Stimulated activated CD8-positive, alpha-beta memory T cell treated with anti-CD3 and anti-CD28 coated beads, Interleukin-15, amount 100 ng/mL, for 24 hours (primary cell): ENCODE measurements at places on chromosomes 2 and 18.

GRCh38 chr2:101179982-101180381 lies 28.8 kb upstream of the TBC1D8 start:
- no peak for DNase-seq

DNA sequence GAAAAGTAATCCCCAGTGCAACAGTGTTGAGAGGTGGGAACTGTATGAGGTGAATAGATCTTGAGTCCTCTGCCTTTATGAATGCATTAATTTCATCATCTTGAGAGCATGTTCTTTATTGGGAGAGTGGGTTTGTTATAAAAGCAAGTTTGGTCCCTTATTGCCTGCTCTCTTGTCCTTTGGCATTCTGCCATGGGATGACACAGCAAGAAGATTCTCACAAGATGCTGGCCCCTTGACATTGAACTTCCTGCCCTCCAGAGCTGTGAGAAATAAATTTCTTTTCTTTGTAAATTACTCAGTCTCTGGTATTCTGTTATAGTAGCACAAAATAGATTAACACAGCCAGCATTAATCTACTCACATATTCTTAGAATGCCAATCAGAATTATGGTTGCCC lies 108.6 kb downstream of the EHBP1 start:
- DNase-seq, result no peak

DNA sequence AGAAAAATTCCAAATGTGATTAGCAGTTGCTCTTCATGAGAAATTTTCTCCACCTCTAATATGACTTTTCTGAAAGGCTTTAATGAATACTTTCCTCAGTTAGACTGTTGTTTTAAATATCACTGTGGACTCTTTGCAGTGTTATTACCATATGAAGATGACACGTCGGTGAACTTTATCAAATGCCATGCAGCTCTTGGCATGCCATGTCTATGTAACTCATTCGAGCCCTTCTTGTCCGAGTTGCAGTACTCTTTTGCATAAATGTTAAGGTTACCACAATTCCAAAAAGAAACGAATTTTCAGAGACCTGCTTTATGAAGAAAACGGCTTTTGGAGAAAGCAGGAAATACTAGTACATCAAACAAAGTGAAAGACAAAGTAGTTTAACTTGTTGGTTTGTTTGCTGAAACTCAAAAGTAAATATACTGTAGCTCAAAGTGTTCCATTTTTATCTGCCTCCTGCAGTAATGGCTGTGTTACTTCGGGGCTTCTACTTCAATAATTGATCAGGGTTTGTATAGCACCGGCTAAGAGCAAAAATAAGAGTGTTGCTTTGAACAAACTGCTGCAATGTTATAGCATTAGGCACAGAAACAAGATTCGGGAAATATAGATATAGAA lies 204.1 kb downstream of the ARHGAP15 start:
- no peak for DNase-seq

DNA sequence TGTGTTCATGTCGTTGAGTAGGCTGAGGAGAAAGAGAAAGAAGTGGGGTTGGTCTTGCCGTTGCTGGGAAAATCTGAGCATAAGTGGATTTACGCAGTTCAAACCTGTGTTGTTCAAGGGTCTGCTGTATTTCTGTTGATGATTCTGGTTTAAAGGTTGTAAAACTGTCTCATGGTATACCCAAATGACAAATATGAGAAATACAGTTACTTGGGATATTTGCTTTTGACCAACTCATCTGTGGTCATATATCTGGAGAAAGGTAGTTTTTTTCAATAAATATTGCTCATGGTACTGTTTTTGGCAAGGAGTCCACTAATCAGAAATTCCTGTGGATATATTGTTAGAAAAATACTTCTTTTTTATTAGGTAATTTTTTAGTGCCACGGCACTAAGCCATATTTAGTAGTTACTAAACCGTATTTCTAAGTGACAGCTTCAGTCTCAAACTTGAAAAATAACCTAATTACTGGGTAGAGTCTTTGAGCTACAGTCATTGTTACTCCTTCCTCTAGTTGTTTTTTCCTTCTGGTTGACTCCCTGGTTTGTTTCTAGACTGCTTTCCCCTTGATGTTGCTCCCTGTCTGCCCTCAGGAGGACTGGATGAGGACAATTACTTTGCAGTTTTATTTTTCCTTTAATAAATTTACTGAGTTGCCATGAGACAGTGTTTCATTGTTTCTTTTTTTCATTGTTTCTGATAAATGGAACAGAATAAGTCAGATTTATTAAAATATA lies 31.5 kb downstream of the MOB4 start:
- no peak for DNase-seq

- no peak for DNase-seq
Observed at GRCh38 chr2:42249887-42250286, 80.7 kb downstream of the EML4 start.

- DNase-seq, result no peak
Observed at GRCh38 chr18:59383851-59384250, 24.8 kb upstream of the LMAN1 start.

GRCh38 chr2:58918141-58918540 lies 677.0 kb upstream of the FANCL start:
- DNase-seq, result no peak

- DNase-seq, result no peak
Observed at GRCh38 chr18:64037812-64038414, 68.0 kb downstream of the SERPINB8 start.

GRCh38 chr2:205785507-205786260 lies 103.4 kb downstream of the NRP2 start:
- DNase-seq, result no peak

DNA sequence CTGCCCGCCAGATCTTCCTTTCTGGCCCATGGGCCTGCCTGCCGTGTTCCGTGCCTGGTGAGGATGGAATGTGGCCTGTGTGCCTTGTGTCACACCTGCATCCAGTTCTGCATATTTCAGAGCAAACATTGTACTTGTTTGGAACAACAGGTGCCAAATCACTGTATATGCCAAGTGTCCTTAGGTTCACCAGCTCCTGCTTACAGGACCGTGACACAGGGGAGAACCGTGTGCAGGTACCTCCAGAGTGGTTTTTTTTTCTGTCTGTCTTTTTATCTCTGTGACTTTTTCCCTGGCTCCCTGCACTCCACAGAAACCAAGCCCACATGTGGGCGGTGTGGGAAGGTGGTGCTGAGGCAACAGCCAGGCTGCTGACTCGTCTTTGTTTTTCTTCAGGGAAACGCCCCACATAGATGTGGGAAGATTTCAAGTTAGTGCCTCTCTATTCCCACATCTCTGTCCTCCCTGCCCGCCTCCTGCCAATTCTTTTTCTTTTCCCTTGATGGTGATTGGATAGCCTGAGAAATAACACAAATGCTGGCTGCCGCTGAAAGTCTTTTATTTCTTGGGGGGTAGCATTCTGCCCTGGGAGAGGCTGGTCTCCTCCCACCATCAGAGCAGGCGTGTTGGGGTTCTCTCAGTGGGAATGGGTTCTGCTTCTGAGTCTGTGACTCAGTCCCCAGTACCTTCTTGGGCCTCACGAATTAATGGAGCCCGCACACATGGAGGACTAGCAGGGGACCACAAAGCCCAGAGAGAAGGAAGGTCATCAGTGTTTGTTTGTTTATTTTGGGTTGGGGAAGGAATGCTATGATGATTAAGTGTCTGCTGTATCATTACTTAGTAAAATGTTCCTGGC lies 21.4 kb downstream of the GRHL1 start:
- no peak for DNase-seq

DNA sequence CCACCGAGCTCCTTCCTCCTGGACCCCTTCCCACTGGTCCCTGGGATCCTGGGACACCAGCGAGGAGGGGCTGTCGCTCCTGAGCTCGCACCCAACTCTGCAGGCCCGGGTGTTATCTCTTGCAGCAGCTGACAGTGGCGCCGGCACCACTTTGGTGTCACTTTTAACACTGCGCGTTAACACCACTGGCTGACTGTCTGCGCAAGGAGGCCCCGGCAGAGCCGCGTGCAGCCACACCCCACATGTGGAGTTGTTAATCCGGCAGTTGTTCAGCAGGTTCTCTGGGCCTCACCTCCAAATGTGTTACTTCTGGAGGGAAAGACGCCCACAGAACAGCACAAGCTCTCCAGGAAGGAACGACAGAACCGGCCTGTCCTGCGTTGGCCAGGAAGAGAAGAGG lies 155.0 kb upstream of the GLI2 start:
- DNase-seq, result no peak

- DNase-seq, result no peak
Observed at GRCh38 chr2:238560234-238560633, 133.5 kb downstream of the ASB1 start.

DNA sequence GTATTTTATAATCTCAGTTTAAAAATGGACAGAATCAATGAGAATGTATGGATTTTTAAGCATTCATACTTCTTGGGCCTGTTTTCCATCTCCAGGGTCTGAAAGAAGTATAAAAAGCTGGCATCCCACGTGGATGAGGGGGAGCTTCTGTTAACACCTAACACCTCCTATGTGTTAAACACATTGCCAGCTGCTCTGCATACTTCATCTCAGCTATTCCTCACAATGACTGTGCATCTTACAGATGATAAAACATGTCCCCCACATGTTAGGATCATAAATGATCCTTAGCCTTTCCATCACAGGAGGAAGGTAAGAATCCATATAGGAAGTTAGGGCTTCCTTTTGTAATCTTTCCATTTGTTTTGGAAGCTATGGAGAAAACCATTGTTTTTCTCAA lies 239.1 kb downstream of the AGPS start:
- DNase-seq, result no peak

- no peak for DNase-seq
Observed at GRCh38 chr2:209209943-209210342, 213.9 kb upstream of the MAP2 start.

GRCh38 chr2:240431661-240432424 lies 3.6 kb upstream of the GPC1 start:
- no peak for DNase-seq

DNA sequence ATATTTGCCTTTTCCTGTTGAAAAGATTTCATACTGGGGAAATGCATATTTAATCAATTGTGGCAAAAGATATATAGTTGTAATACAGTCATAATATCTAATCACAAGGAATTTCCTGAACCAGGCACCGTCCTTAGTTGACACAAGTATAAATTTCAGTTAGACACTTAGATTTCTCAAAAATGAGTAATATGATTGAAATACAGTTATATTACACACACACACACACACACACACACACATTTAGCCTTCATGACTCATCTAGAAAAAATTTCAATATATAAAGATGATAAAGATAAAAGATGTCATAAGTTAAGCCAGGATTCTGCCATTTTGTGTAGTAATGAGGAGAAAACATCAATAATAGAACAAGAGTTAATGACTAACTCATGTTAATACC lies 258.4 kb upstream of the ZNF804A start:
- DNase-seq, result no peak

DNA sequence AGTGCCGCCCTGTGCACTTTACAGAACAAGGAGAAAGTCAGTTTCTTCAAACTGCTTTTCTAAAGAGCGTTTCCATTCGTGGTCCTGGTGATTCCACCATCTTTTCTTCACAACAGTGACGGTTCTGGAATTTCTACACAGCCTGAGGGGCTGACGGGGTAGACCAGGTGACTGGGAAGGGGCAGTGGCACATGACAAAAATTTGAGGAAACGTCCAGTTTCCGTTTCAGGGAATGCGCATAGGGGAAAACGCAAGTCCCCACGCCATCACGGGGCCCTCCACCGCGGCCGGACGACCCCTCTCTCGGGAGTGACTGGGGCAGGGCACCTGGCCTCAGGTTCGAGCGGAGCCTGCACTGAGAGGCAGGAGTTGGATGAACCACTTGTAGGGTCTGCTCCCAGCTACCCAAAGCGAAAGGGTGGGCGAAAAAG lies 980 bp upstream of the SPTBN1 start:
- DNase-seq, result no peak
